M059J (cell line): ENCODE measurements at places on chromosomes 12 and 14.

DNA sequence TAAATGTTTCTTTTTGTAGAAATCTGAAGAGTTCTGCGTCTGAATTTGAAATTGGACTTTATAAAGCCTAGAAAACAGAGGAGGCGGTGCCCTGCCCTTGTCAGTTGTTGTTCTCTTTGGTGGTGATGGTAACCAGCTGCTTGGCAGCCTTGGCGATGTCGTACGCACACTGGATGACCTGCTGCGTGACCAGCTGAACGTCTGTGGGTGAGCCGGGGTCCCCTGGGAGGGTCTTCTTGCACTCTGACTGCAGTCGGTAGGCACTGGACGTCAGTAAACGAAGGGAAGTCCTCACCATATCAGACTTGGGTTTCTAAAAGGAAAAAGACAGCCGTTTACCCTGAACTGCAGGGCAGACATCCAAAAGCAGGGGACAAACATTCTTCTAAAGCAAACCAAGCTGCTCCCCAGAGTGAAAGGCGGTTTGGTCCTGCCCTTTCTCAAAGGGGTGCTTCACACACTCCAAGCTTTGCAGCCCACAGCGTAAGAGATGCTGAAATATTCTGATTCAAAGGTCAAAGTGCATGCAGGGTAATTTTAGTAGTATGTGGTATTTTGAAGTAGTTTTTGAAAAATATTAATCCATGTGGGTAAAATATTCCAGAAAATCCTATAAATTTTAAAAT lies 32.9 kb downstream of the TCHP start:
- DNase-seq: no peak

- DNase-seq: peak; percentile 97
Observed at GRCh38 chr12:5441497-5442236, 9.8 kb downstream of the NTF3 start.

GRCh38 chr12:107660861-107661415 lies 24.7 kb upstream of the PWP1 start:
- DNase-seq: no peak

GRCh38 chr14:37122288-37122687 lies 50.1 kb downstream of the SLC25A21 start:
- DNase-seq: peak; percentile 59

- peak; percentile 93 for DNase-seq
Observed at GRCh38 chr12:79420146-79420618, 270.6 kb downstream of the PAWR start.

DNA sequence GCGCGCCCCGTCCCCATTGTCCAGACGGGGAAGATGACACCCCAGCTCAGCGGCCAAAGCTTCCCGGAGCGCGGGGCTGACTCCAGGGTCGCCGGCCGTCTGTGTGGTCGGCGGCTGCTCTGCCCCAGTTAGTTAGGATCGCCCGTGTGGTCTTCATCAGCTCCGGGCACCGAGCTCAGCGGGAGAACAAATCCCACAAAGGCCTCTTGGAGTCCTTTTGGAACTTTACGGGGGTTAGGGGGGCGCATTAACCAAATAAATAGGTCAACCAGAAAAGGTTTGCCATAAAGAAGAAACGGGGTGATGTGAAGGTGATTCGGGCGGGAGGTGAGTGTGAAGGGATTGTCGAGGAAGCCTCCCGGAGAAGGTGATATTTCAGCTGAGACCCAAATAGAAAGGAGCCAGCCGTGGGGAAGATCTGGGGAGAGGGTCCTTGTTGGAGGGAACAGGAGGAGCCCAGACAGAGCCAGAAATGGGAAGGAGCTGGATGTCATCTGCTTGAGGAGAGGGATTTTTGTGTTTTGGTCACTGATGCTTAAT lies 697 bp downstream of the ATP6V0A2 start:
- no peak for DNase-seq

GRCh38 chr14:50937325-50937724 lies 7.0 kb downstream of the PYGL start:
- peak; percentile 62 for DNase-seq

- peak; percentile 43 for DNase-seq
Observed at GRCh38 chr12:71731439-71732356, 23.0 kb upstream of the RAB21 start.

DNA sequence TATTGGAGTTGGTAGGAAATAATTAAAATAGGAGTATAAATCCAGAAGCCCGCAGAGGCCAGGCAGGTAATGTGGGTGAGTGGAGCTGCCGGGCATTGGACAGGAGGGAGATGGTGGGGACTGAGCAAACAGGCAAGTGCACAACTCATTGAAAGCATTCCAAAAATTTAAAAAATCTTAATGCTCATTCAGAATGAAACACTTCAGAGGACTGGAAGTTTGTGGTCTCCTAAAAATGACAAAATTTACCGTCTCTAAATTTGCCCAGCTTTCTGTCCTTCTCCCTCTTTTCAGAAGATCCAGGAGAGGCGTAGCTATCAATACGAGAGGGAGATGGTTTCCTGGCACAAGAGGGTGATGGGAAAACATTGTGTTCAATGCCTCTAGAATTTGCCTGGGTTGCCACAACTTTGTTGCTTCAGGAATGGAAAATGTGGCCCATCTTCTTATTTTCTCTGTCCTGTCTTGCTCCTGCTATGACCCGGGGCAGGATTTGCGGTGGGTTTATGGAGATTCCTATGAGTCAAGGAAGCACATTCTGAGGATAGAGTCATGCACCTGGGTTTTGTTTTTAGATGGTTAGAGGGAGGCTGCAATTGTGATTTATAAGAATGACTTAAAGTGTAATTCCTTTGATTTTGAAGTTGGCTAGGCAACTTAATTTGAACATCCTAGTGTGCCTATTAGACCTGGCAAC lies 72.2 kb downstream of the BORCS5 start:
- peak; percentile 96 for DNase-seq

DNA sequence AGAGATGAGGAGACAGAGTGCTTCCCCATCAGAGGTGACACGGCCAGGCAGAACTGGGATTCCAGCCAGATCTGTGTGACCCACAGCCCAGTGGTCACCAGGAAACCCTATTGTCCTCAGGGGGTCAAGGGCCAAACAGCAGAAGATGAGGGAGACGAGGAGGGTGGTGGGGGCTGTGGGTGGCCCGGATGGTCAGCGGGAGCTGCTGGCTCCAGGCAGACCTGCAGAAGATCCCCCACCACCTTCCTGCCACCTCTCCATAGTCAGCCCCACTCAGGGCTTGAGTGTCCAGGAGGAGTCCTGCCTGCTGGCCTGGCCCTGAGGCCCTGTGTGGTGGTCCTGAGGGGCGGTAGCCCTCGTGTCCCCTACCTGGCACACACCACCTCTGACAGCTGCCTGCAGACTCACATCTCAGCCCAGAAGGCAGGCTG lies 136.8 kb downstream of the CALM1 start:
- no peak for DNase-seq

DNA sequence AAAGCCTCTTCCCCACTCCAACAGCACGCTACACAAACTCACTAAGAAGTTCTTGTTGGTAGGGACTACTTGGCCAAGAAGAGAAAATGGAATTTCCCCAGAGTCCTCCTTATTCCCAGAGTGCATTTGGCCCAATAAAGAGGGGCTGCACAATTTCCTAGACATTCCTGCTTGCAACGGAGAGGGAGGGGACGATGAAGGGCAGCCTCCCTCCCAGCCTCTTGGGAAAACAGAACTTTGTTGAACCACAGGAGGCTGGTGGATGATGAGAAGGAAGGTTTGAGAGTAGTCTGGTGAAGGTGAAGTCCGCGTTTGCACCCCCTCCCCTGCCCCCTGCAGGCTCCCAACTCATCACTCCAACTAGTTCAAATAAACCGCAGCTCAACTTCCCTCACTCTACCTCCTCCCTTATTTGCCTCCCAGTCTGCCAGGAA lies 19.1 kb upstream of the TBX3 start:
- peak; percentile 73 for DNase-seq

DNA sequence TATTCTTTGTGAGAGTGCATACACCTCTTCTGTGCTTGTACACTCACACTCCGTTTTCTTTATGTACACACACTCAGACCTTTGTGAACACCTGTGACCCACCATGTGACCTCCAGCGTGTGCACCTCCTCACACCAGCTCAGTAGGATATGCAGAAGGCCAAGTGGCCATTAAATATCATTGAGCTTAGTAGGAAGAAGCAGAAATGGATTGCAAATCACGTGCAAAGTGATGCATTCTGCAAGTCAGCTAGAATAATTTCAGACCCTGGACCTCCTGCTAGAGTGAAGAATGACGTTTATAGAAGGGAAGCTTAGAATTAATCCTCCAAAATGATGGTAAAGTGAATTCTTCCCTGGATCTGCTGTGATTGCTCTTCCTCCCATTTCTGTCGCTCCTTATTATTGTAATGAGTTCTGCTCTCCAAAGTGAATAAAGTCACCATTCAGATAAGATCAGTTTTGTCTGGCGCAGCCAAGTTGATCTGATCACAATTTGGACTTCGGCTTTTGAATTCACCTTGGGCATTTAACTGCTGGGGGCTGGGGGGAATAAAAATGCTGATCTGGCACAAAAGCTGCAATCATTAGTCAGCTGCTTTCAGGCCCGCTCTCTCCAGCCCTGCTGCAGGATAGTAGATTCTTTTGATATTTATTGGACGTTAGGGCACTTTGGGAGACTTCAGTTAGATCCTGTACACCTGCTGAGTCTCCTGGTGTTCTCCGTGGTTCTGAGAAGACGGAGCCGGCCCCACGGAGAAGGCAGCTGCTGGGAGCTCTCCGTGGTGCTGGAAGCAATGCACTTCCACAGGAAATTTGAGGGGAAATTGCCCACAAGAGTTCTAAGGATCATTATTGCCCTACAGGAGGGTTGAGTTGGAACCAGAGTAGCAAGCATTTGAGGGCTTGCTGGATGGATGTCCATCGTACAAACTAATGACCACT lies 12.4 kb upstream of the NRXN3 start:
- DNase-seq: no peak

- no peak for DNase-seq
Observed at GRCh38 chr12:118190266-118190665, 54.3 kb downstream of the PEBP1 start.

- DNase-seq: peak; percentile 17
Observed at GRCh38 chr14:24481622-24482324, 26.3 kb downstream of the CMA1 start.

DNA sequence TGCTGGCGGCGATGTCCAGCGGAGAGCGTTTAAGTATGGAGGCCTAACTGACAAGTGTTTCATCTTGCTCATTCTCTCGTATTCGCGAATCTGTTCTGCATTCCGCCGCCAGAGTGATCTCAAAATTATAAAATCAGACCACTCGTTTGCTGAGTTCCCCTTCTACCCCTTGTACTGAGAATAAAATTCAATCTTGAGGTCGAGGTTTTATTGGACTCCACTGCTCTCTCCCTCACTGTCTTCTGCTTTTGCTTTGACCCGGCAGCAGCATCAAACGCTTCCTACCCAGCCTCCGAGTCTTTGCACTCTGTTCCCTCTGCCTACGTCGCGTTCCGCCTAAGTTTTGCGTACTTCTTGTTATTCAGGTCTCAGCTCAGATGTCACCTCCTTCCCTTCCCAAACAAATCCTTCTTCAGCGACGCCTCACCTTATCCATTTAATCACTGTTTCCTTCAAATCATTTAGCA lies 462 bp downstream of the KNTC1 start:
- DNase-seq: peak; percentile 60

GRCh38 chr12:69475237-69475975 lies 5.2 kb downstream of the FRS2 start:
- peak; percentile 50 for DNase-seq

- peak; percentile 89 for DNase-seq
Observed at GRCh38 chr12:5165296-5165970, 121.8 kb downstream of the KCNA5 start.
